Thoracic aorta (tissue), 2 donors: ENCODE measurements at places on chromosomes 6 and 20.

DNA sequence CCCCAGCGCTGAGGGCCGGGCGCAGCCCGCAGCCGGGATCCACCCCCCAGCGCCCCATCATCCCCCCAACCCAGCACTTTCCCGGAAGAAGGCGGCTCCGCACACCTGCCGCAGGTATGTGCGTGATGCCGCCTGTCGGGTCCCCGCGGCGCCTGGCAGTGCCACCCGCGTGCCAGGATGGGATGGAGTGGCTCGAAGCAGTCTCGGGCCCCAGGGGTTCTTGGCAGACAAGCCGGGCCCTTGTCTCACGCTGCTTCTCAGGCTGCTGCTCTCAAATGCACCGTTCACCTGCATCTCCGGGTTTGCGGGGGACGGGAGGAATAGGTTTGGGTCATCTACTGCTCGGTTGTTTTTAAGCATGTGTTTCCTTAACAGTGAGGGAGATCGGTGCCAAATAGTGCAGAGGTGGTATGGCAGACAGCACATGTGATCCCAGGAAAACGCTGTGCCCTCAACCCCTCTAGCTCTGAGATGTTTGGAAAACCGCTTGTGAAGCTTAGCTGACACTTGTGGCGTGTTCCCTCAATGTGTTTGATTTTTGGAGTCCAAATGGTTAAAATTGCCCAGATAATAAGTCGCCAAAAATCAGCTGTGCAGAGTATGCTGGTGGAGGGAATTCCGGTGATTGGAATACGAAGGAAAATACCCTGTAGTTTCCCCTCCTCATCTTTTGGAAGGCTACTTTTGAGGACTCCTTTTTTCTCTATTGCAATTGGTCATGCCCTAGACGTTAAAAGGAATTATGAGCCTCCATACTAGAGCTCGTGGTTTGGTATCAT, 926 bp downstream of the MYLIP start:
- no peak for DNase-seq

DNA sequence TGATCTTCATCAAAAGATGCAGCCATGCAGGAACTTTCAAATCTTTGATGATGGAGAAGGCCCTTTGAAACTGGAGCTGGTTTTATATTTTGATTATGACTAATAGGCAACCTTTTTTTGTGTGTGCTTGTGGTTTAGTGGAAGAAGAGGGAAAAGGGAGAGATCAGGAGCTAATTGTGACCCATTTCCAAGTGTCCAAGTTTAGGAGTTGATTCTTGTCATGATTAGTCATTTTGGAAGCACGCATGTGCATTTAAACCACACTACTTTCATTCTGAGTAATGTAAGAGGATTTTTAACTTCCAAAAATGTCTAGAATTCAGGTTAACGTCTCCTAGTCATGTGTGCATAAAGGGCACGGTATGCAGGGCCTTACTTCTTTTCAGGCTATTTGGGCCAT, 3.5 kb downstream of the FOXO3 start:
- DNase-seq, result no peak

GRCh38 chr6:156336089-156336488, 441.1 kb upstream of the ARID1B start:
- DNase-seq, result no peak

- no peak for DNase-seq
Measured at GRCh38 chr6:43460032-43460431, 4.7 kb upstream of the DLK2 start.

DNA sequence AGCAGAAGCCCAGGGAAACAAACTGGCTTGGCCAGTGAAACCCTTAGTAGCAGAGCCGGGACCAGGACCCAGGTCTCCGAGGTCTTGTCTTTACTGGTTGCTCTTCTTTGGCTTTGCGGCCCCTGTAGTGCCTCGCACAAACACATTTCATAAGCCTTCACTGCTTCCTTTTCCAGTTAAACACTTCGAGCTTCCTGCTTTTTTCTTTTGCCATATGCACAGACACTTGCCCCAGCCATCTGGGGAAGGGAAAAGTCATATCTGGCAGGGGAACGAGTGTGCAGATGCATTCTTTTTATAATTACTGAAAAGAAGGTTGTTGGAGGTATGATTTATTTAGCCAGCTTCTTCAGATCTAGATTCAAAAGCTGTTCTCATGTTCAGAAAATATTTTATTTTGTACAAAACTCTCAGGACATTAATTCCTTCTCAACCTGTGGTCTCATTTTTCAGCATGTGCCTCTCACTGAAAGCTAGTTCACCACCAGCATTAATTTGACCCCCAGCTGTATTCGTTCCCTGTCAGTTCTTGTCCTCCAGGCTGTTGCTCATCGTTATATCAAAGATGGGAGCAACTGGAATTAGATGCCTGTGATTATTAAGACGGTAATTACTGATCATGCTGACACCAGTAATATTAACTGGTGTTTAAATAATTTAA, 19.2 kb downstream of the KLHL32 start:
- DNase-seq, result no peak

DNA sequence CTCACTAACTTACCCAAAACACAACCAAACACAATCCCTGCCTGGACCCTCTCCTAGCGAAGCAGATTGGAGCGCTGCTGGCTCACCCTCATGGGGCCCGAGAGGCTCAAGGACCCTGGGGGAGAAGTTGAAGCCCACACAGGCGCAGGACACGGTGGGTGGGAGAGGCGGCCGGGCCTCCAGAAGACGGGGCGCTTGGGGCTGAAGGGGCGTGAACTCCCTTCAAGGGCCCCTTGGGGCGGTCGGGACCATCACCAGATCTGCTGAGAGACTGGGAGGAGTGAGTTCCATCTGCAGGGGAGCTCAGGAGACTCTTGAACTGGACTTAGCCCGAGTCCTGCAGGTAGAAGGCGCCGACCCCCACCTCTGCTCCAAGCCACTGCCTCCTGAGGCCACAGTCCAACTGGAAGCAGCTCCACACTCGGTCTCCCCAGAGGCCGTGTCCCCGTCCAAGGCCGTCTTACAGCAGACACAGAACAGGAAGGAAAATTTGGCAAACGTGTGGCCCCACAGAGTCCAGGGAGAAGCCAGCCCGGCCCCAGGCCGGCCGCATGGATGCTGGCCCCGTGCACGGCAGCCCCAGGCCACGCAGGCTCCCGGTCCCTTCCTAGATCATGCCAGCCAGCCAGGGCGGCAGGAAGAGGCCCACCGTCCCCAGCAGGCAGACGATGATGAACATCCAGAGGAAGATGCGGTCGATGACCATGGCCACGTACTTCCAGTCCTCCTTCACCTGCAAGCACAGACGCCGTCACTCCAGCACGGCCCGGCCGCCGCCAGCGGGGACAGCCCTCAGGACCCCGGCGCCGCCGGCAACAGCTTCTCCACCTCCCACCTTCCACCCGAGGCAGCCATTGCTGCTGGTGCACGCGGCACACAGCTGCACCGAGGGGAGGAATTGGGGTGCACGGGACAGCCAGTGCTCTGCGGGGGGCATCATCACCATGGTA, 14.7 kb downstream of the CHRNA4 start:
- DNase-seq, result no peak

DNA sequence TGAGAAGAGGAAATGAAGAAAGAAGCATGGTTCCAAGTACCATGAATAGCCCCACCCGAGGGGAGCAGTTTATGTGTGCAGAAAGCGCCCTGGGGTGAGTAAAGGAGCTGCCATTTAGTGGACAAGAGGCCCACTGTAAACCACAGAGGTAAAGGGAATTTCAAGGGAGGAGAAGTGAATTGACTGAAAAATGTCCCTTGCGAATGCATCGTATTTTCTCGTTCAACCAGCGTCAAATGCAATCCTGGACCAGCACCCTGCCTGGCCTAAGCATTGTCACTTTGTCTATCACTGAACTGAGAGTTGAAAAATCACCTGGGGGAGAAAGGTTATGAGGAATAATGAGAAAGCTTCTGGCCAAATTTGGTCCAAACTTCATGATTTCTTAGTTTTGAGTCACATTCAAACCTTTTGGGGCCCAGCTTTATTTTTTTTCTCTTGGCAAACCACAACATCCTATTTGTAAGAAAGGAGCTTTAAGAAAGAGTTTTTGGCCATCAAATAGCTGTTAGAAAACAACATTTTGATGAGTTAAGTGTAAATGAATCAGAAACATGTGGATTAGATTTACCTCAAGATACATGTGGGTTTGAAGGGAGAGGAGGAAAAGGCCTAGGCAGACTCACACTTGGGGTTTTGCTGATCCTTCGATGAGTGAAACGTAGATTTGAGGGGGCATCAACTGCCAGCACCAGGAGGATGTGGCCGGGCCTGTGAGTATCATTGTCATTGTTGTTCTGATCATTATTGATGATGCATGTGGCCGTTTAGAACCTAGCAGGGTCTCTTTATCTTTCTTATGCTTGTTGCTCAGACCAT, 214.0 kb downstream of the CLIC5 start:
- DNase-seq, result no peak

GRCh38 chr20:34704177-34705007, at the start of gene TP53INP2:
Gene TP53INP2 (plus strand): TSS chr20:34704344. CDS start chr20:34708740, 4,396 bp downstream.
- DNase-seq, result peak; percentile 80
